Stimulated activated CD4-positive, alpha-beta T cell treated with anti-CD3 and anti-CD28 coated beads, Interleukin-12 subunit alpha, Interleukin-12 subunit beta, amount 100 ng/mL, for 24 hours (primary cell): ENCODE measurements at places on chromosomes 1 and 21.

GRCh38 chr1:41315146-41315822 is 46.0 kb upstream of the FOXO6 start:
- DNase-seq = no peak

DNA sequence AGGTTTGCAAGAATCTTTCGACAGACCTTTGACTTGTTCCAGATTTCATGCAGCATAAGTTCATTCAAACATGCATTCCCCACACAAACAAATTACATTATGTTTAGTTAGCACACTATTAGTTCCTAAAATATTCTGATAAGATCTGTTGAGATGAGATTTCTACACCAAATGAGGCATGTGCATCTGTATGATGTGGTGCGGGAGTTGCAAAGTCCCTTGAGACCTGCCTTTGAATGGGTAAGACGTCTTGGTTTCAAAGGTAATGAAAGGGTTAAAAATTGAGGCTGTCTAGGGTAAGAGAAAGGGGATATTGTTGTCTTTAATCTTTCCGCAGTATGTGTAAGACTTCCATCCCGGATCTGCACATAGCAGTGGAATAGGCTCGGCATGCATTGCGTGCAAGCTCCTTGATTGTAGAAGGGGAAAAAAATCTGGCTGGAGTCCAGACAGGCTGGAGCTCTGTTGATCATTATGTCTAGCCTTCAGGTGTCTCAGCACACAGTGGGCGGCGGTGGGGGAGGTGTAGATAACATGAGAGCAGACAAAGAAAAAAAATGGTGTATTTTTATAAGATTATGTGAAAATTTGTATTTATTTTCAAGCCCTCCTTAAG is 296.6 kb downstream of the PTPRC start:
- peak; percentile 35 for DNase-seq

GRCh38 chr1:236023926-236024565 is 40.8 kb downstream of the NID1 start:
- no peak for DNase-seq

GRCh38 chr1:9687874-9688582 is 36.5 kb downstream of the PIK3CD start:
- DNase-seq = no peak

GRCh38 chr21:21200103-21200938 is 202.1 kb downstream of the NCAM2 start:
- DNase-seq = no peak

DNA sequence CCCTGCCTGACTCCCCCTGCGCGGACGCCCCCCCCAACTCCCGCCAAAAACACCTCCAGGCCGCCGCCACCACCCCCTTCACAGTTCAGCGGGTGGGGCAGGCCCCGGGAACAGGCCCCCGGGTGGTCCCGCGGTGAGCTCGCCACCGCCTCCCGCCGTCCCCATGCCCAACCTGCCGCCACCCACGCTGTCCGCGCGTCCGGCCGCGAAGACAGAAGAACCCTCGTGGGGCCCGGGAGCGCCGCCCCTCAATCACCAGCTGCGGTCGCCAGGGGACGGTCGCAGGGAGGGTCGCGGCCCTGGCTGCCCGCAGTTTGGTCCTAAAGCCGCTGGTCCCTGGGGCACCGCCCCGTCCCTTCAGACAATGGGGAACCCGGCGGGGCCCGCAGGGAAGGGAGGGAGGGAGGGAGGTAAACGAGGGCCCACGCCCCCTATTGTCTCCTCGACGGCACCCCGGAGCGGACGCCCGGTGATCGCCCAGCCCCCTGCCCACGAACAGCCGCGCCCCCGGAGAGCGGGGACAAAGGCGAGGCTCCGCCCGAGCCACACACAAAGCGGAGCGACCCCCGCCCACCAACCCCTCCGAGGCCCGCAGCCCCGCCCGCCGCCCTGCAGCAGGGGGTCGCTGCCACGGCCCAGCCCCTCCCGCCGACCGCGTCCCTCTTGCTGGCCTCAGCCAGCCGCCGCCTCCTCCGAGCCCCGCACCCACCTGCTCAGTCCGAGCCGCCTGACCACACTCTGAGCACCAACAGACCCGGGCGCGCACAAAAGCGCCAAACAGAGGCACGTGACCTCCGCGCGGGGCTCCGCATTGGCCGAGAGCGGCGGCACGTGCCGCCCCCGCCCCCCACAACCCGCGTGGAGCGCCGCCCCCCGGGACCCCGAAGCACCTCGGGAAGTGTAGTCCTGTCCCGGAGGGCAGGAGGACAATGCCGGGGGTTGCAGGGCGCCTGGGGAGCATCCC is at the start of gene STMN1:
Gene STMN1, minus strand, starts transcription at position 740 of the 964 bp plus-strand sequence. CDS start 1,743 bp downstream, outside the sequence.
- peak; percentile 88 for DNase-seq

- DNase-seq = no peak
Measured at GRCh38 chr1:78070758-78071157, 25.0 kb downstream of the GIPC2 start.

GRCh38 chr1:17075470-17076255 is 21.8 kb upstream of the SDHB start:
- no peak for DNase-seq

GRCh38 chr1:89552471-89553081 is 27.9 kb downstream of the LRRC8B start:
- no peak for DNase-seq

GRCh38 chr21:34537838-34538237 is 25.8 kb upstream of the KCNE1 start:
- no peak for DNase-seq

- no peak for DNase-seq
Measured at GRCh38 chr1:66276218-66276617, 257.7 kb upstream of the SGIP1 start.

DNA sequence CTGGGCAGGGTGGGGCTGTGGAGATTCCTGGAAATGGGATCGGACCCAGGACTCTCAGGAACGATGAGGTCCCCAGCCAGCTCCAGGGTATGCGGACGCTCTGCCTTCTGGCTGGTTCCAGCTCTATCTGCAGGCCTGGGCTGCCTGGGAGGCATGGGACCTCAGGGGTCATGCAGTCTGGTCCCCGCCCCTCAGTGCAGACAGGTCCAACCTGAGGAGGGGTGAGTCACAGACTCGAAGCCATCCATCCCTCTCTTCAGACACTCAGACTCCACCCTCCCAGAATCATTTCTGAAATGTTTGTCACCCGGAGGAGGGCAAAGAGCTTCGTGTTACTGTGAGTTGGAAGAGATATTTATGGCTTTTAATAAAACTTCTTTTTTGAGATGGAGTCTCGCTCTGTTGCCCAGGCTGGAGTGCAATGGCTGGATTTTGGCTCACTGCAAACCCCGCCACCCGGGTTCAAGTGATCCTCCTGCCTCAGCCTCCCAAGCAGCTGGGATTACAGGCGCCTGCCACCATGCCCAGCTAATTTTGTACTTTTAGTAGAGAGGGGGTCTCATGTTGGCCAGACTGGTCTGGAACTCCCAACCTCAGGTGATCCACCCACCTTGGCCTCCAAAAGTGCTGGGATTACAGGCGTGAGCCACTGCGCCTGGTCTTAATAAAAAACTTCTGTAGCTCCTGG is 5.9 kb upstream of the MYOM3 start:
- no peak for DNase-seq

GRCh38 chr1:218741852-218742251 is 396.7 kb downstream of the TGFB2 start:
- DNase-seq = no peak

GRCh38 chr1:183646776-183647175 is 6.3 kb downstream of the APOBEC4 start:
- DNase-seq = no peak

GRCh38 chr1:29258976-29259801 is 22.9 kb downstream of the PTPRU start:
- no peak for DNase-seq

- no peak for DNase-seq
Measured at GRCh38 chr1:238767321-238767720, 619.0 kb upstream of the CHRM3 start.

DNA sequence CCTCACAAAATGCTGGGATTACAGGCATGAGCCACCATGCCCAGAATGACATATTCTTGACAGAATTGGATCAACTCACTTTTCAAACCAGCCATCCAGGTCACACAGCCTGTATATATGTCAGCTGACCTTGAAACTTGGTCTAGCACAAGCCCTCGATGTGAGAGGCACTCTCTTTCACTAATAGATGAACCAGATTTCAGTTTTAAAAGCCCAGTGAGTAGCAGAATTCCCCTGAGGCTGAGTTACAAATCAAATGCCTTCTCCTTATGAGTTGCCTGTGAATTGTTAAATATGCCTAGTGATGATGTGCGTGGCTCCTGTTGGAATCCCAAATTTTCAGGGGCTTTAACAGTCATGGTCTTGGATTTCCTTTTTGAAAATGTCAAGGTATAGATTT is 88.7 kb downstream of the CD247 start:
- no peak for DNase-seq

DNA sequence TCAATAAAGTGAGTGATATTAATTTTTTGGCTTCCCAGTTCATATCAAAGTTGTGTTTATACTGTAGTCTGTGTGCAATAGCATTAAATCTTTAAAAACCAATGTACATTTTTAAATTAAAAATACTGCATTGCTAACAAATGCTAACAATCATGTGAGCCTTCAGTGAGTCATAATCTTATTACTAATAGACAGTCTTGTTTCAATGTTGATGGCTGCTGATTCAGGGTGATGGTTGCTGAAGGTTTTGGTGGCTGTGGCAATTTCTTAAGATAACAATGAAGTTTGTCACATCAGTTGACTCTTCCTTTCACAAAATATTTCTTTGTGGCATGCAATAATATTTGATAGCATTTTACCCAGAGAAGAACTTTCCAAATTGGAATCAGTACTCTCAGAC is 109.0 kb downstream of the ZMYM4 start:
- no peak for DNase-seq

- DNase-seq = no peak
Measured at GRCh38 chr1:164137273-164137925, 421.6 kb upstream of the PBX1 start.

DNA sequence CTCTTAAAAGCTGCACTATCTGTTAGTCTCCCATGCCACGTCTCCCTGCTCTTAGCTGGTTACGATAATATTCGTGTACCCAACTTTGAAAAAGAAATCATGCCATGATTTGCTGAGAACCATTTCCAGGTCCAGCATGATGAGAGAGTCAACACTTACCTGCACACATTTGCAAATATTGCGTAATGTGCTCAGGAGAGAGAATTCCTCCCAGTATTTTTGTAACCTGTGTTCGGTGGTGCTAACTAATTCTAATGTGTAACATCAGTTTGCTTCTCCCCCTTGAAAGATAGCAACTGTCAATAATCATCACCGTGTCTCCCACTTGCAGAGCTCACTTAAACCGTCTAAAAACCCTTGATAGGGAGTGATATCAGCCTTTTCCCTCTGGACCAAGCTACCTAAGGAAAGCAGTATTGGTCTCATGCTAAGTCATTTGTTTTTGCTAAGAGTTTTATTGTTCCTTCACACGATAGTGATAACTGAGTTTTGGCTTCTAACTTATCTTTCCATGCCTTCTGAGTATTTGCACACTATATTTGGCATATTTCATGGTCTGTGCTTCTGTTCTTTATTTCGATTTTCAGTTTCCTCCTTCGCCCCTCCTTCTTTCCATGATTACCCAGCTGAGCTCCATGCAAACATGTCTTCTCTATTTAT is 61.1 kb upstream of the IRF2BP2 start:
- DNase-seq = no peak

DNA sequence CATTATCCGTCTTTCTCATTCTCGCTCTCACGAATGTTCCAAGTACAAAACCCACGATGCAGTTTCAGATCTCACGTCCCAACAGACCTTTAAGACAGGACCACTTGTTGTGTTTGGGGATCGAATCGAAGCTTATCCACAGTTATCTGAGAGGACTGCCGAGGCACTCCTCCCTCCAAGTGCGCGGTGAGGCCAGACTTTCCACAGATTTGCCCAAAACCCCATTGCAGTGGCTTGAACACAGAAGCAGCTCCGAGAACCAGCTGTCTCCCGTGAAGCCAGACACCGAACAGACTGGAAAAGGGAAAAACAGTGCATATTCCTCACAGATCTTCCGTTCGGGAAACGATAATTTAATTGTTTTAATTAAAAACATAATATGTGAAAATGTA is 46.5 kb upstream of the COL6A2 start:
- DNase-seq = no peak

GRCh38 chr1:145961425-145962156 is 2.8 kb downstream of the ANKRD34A start:
- peak; percentile 59 for DNase-seq

GRCh38 chr21:39422527-39423241 is 22.9 kb downstream of the LCA5L start:
- DNase-seq = no peak

GRCh38 chr21:17570786-17571185 is 41.9 kb downstream of the BTG3 start:
- no peak for DNase-seq

GRCh38 chr1:160761886-160762285 is 22.8 kb downstream of the SLAMF7 start:
- DNase-seq = no peak
